ENCODE measurements at places on chromosomes 5 and 9.
A peak's percentile ranks its signal among the peaks of the same experiment; 100 is the strongest.

DNA sequence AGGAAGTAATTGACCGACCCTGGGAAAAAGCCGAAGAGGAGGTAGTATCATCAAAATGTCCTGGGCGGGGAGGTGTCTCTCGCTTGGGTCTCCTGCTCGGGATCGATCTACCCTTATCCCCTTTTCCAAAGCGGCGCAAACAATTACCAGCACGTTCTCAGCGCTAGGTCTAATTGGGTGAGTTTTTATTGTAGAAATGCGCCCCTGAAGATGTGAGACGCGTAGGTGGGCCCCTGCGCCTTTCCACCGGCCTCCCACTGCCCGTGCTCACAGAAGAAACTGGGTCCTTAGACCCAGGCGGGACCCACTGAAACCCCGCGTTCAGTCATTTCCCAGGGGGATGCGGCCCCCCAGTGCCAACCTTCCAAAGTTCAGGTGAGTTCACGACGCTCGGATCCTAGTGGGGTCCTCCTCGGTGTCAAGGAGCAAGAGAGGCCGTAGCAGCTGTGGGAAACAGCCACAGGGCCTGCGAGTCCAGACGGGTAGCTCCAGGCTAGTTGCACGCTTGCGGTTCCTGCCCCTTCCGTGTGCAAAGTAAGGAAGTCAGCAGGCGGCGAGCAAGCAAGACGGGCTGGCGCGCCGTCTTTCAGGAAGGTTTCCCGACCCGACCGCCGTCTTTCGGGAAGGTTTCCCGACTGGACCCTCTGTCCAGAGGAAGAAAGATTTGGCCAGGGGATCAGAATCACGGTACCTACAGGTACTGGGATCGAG lies 1.5 kb downstream of the SMIM32 start:
- DNase-seq, result no peak

- no peak for DNase-seq
Observed at GRCh38 chr9:27485158-27485557, 38.9 kb upstream of the IFNK start.

GRCh38 chr5:146993876-146994530 lies 115.4 kb upstream of the PPP2R2B start:
- DNase-seq, result no peak

DNA sequence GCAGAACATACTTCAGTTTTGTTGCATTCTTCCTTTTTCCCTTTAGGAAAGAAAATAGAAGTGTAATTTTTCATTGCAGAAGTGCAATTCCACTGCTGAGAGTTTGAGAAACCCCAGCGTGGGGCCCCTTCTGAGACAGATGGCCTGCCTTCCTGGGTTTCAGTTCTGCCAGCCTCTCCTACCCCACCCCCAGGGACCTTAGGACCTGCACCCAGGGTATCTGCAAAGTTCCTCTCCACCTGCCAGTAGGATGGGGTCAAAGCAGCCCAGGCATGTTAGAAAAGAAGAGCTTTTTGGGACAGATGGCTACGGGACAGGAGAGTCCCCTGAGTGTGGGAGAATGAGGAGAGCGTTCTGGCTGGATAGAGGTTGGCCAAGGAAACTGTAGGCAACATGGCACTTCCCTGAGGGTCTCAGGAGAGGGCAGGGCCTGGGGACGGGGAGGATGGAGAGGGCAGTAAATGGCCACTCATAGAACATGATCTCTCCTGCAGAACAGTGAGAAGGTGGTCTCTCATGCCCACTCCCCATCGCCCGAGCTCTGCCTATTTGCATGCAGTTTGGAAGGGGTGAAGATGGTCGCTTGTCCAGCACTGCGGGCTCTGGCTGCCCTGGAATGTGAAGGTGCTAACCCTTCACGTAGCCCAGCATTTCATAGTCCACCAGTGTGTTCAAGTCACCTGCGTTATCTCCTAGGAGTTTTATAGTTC lies at the start of gene TIFAB:
TSS of gene TIFAB (minus strand) at position 31 of the 710 bp plus-strand sequence. CDS start 2,412 bp downstream, outside the sequence.
- no peak for DNase-seq

- no peak for DNase-seq
Observed at GRCh38 chr5:149379177-149379761, at the start of gene IL17B. IL17B (minus strand) TSS chr5:149379292; CDS start chr5:149379225, 67 bp downstream.

GRCh38 chr5:155699385-155699784 lies 627.6 kb upstream of the SGCD start:
- DNase-seq, result no peak

- no peak for DNase-seq
Observed at GRCh38 chr9:12776513-12777055, 1.8 kb downstream of the LURAP1L start.

DNA sequence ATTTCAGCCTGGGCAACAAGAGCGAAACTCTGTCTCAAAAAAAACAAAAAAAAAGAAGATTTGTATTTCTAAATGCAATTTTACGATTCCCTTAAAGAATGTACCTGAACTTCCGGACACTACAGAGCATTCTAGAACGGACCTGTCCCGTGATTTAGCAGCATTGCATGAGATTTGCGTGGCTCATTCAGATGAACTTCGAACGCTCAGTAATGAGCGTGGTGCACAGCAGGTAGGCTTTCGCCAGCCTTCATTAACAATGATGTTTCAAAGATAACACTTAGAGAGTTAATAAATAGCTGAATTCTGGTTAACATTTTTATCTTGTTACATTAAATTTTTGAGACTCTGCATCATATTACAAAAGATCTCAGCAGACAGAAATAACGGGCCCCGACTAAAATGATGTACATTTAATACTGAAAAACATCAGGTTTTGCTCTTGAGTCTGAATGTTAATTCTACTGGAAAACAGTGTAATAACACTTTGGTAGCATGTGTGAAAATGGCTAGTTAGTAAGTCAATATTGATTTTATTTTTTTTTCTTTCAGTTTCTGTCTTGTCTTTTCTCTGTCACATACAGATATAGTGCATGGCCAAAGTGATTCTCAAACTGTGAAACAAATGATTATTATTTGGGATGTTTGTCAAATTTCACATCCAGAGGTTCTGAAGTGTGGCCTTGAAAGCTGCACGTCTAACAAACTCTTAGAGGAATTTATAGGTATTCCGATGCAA lies 23.3 kb downstream of the CCNH start:
- no peak for DNase-seq

DNA sequence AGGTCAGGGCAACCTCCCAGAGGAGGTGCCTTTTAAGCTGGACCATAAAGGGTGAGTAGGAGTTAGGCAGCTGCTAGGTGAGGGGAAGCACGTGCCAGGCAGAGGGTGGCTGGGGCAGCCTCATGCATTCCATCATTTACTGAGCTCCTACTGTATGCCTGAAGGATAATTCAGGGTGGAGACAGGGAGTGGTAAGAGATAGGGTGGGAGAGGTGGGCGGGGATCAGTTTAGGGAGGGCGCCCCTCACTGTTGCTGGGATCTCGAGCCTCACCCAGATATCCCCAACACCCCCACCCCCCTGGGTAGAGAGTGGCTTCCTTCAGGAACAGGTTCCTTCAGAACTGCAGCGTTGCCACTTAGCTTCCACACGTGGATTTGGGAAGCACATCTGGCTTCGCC lies 74.5 kb upstream of the ASS1 start:
- no peak for DNase-seq

DNA sequence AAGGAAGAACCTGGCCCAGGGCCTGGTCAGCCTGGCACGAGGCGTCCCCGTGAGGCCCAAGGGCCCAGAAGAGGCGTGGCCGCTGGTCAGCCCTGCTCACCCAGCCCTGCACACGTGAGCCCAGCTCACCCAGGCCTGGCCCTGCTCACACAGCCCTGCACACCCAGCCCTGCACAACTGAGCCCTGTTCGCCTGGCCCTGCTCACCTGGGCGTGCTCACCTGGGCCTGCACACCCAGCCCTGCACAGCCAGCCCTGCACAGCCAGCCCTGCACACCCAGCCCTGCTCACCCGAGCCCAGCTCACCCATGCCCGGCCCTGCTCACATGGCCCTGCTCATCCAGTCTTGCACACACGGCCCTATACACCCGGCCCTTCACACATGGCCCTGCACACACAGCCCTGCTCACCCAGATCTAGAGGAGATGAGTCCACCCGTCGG lies 2.1 kb downstream of the ZDHHC11 start:
- no peak for DNase-seq

DNA sequence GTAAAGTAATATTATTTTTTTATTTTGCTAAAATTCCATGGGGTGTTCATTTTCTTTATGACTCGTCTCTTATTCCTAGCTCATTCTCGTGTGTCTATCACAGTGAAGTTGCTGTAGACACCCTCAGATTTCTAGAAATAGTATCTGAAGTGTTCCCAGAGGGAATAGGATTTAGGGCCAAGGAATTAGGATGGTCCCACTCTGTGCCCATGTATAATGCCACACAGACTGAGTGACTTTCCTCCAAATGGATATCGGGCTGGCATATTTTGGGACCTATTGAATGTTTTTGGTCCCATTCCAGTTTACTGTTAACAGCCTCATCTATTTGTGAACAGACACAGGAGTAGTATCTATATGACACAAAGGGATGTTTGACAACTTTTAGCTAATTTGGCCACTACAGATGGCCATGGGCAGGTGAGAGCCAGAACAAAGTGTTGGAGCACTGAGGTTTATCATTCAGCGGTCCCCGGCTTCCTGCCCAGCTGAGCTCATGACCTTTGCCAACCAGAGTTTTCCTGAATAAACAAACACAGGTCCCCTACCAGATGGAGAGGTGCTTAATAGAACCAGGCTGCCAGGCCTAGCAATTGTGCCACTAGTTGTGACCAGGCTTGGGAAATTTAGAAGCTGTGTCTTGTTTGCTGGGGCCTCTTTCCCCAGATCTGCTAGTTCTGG lies 46.9 kb downstream of the MAP1B start:
- no peak for DNase-seq

- DNase-seq, result no peak
Observed at GRCh38 chr9:126160854-126161329, 165.7 kb upstream of the MVB12B start.

DNA sequence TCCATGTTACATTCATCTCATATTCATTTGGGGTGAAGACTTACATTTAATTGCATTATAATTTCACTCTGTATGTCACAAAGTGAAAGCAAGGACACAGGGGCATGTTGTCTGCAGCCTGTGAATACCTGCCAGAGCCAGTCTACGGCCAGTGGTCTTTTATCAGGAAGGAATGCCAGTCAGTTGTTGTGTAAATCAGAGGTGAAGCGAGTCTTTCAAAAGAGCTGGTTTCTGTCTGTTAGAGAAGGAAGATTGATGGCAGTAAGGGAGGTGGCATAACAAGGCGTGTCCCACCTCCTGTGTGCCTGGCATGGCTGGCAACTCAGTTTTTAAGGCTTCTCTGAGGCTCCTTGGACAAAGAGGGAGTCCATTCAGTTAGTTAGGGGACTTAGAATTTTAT lies 18.1 kb upstream of the SYK start:
- DNase-seq, result no peak

GRCh38 chr9:137588891-137589290 lies 1.4 kb downstream of the ZMYND19 start:
- no peak for DNase-seq

- DNase-seq, result no peak
Observed at GRCh38 chr5:90861843-90862586, 303.4 kb downstream of the ADGRV1 start.

DNA sequence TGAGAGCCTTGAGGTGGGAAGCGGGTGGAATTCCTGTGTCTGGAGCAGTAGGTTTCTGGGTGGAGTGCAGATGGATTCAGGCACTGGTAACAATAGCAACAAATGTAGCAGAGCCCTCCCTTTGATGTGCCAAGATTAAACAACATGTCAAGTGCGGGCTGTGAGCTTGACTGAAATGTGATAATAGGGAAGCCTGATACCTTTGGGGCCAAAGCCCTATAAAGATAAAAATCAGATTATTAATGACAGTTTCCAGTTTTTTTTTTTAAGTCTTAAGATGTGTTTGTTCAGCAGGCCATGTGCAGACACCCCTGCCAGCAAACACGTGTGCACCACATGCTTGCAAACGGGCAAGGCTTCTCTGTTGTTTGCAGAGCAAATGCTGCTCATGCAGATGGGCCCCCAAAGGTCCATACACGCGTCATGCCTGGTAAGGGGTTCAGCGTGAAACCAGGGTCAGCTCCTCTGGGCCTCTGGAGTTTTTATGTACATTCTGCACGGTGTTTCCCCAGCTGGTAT lies 193.2 kb downstream of the GADD45G start:
- DNase-seq, result no peak

DNA sequence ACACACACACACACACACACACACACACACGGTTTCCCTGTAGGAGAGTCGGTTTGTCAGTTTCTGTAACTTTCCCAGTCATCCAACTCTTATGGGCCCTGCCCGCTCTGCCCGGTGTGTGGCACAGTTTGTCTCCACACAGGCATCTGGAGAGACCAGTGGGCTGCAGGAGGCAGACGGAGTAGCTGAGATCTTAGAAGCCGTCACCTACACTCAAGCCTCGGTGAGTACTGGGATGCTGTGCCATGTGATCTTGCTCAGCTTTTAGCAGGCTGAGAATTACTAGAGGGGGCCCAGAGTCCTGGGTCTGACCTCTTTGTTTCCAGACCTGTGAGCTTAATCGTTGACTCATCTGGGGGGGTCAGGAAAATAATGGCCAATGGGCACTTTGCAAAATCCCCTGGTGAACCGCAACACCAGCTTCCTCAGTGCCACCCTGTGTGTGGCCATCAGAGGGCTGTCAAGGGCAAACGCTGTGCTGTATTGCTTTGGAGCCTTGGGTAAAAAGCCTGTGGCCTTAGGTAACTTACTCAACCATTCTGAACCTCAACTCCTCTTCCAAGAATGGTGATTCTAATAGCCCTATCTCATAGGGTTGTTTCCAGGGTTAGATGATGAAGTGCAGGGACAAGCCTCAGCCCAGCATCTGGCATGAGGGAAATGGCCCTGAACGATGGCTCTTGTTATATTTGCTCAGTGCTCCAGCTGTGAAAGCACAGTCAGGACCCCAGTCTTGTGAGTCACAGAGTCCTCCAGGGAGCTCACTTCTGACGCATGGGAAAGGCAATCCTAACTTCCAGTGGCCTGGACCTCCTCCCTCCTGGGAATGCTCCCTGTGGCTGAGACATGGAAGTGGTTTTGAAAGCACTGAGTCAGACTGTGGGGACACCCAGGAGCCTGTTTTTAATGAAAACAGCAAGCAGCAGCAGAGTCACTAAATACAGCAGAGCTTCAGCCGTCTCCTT lies 45.6 kb downstream of the COL15A1 start:
- DNase-seq, result peak; percentile 88

DNA sequence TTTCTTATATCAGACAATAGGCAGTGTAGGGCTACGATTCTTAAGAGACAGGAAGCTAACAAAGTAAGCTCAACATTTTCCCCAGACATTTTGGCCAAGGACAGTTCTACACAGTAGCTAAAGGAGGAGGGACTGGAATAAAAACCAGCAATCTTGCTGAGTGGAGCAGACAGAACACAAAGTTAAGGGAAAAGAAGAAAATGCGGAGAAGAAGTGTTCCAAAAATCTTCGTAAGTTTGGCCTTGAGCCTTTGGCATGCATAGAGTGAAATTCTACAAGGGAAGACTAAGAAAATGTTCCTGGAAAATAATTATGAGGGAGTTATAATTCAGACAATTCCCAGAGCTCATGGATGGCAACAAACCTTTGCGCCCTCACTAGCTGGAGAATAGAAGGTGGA lies 748.0 kb upstream of the CTNND2 start:
- DNase-seq, result no peak

- no peak for DNase-seq
Observed at GRCh38 chr9:81379655-81380054, 309.7 kb downstream of the TLE1 start.

GRCh38 chr9:77005216-77005615 lies 14.2 kb upstream of the FOXB2 start:
- DNase-seq, result no peak

All from NCI-H460 (cell line).